CD4-positive, alpha-beta T cell treated with Interleukin-15 for 4 hours (primary cell): ENCODE measurements at places on chromosomes 12 and 14.
A peak's percentile ranks its signal among the peaks of the same experiment; 100 is the strongest.

DNA sequence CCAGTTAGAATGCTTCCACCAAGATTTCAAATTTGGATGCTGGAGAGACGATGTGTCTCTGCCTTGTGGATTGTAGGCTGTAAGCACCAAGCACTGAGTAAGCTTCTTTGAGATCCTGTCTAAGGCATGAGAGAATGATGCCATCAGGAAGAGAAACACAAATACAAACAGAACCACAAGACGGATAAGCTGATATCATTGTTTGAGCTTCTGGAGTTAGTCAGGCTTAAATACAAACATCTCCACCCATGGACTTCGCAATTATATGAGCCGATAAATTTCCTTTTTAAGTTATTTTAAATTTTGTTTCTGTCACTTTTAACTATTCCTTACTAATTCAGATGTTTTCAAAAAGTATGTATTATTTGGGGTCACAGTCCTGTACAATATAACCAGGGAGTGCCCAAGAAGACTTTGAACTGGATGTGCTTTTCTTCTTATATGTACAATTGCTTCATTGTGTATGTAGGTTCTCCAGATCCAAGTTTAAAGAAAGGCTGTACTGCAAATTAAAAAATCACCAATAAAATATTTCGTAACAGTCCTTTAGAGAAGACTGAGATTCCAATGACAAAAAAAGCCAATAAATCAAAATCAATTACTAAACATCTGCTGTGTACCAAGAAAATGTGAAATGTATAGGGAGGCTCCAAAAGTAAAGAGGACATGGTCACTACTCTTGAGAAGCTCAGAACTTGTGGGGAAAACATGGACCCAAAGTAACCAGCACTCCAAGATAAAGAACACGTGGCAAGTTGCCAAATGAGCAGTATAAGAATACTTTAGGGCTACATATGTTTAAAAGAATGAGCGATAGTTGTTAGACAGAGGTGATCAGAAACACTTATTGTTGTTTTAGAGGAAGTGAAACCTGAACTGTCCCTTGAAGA, 274.1 kb downstream of the ADAMTS20 start:
- DNase-seq: no peak

DNA sequence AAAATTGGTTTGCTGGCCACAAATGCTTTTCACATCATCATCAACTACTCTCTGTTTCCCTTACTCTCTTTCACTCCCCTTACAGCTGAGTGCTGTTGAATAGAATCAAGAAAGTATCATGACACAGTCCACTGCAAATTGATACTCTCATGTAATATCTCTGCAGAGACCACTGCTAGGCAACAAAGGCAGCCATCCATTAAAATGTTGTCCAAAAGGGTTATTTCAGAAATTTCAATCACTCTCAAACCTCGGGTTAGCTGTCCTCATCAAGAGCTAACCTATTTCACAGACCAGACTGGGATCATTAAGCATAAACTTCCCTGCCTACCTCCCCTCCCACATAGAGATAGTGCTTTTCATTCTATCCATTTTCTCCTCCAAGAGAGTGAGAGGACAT, 186.7 kb downstream of the PLCZ1 start:
- no peak for DNase-seq

- DNase-seq: no peak
These were observed 411.7 kb downstream of the TMEM117 start for GRCh38 chr12:44247588-44247987.

DNA sequence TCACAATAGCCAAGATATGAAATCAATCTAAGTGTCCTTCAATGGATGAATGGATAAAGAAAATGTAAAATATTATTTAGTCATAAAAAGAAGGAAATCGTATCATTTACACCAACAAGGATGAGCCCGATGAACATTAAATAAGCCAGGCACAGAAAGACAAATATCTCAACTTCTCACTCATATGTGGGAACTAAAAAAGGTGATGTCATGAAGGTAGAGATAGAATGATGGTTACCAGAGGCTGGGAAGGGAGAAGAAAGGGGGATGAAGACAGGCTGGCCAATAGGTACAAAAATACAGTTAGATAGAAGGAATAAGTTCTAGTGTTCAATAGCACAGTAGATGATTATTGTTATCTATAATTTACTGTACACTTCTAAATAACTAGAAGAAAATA, 94.9 kb upstream of the RAP1B start:
- DNase-seq: no peak

DNA sequence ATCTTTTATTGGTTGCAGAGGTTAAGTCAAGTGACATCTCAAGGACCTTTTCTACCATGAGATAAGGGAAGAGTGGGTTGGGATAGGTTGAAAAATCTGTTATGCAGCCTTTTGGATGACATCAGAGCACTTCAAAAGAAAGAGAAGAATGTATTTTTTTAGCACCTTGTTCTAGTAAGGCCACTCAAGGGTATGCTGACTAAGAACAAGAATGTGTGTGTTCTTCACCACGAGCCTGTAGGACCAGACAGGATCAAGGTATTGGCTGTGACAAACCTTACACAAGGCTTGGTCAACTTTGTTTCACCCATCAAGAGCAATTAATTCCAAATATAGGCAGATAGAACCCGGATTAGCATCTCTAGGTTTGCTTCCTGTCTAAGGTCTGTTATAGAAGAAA, 142.5 kb downstream of the SAMD4A start:
- no peak for DNase-seq

GRCh38 chr12:26736563-26737486, 96.2 kb downstream of the ITPR2 start:
- DNase-seq: no peak

GRCh38 chr12:46521145-46521544, 148.6 kb upstream of the SLC38A2 start:
- no peak for DNase-seq

- DNase-seq: no peak
These were observed 17.9 kb upstream of the ALDH2 start for GRCh38 chr12:111748867-111749266.

GRCh38 chr14:64800000-64800399, 79.7 kb downstream of the SPTB start:
- peak; percentile 1 for DNase-seq

GRCh38 chr12:128920468-128920867, 67.2 kb downstream of the GLT1D1 start:
- no peak for DNase-seq

- no peak for DNase-seq
These were observed 263.5 kb downstream of the DPF3 start for GRCh38 chr14:72630374-72630773.

DNA sequence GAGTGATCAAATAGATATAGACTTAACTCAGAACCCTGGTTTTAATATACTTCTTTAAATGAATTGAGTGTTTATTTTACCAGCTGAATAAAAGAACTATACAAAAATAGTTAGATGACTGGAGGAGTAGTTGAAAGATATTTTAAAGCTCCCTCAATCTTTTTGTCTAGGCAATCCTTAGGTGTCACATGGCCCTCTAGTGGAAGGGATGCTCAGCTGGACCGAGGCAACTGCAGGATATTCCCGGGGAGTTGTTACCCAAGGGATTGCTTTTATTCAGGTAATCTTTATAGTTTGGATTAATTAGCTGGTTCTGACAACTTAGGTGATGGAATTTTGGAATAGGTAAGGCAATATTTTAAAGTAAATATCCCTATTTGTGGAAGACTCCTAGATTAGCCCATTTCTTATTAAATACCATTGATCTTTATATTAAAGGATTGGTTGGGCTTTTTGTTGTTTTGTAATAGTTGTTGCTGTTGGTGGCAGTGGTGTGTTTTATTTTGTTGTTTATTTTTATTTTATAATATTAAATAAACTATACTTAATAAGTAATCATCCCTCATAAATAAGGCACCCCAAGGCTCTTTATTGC, 57.1 kb downstream of the ZDHHC17 start:
- DNase-seq: no peak

DNA sequence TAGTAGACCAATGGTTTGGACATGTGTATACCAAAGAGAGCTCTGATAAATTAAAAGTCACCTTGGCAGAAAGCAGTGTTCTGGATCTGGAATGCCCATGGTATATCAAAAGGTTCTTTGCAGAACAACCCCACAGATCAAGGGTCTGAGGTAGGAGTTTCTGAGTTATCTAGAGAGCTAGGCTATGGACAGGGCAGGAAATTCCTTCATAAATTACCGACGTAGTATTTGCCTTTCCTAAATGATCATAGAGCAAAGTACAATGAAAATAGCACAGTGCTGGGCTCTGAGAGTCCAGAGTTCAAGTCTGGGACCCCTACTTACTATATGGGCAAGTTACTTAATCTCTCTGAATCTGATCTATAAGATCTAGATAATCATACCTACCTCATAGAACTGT, 35.3 kb upstream of the PELI2 start:
- DNase-seq: no peak

DNA sequence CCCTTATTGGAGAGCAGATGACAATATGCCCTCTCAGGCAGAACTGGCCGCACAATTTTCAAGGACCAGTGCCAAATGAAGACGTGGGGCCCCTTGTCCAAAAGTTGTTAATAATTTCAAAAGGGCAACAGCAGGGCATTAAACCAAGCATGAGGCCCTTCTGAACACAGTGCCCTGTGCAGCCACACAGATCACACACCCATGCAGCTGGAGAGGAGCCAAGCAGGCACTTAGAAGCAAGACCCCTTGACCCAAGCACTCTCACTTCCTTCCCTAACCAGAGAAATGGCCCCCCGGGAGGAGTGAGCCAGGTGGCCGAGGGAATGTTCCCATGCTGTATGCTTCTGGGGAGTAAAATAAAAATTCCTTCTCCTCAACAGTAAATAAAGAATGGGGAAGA, 114.0 kb upstream of the TMPO start:
- no peak for DNase-seq

DNA sequence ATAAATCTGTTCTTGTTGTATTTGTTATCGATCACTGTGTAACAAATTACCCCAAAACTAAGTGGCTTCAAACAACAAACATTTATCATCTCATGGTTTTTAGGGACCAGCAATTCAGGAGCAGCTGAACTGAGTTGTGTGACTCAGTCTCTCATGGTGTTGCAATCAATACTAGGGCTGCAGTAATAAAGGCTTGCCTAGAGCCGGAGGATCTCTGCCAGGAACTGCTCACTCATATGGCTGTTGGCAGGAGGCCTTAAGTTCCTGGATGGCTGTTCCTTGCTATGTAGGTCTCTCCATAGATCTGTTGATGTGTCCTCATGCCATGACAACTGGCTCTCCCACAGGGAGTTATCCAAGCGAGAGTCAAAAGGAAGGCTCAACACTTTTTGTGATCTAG, 3.8 kb upstream of the PSMC6 start:
- no peak for DNase-seq

DNA sequence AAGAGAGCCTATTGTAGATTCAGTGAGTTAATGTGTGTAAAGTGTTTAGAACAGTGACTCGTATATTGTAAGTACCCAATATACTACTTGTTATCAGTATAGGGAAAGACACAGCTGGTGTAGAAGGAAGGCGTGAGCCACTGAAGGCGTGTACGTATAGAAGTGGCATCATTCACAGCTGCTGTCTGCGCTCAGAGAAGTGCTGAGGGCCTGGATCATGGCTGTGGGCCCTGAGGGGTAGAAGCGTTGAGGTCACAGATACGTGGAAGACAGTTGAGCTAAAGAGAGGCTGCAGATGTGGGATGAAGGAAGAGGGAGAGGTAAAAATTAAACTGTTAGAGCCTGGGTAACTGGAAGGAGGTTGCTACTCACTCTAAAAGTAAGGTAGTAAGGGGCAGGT, 5.9 kb downstream of the C12orf75 start:
- DNase-seq: no peak

- peak; percentile 76 for DNase-seq
These were observed 12.1 kb upstream of the LTA4H start for GRCh38 chr12:96047229-96048211.

- no peak for DNase-seq
These were observed 4.6 kb upstream of the ESR2 start for GRCh38 chr14:64298773-64299172.

DNA sequence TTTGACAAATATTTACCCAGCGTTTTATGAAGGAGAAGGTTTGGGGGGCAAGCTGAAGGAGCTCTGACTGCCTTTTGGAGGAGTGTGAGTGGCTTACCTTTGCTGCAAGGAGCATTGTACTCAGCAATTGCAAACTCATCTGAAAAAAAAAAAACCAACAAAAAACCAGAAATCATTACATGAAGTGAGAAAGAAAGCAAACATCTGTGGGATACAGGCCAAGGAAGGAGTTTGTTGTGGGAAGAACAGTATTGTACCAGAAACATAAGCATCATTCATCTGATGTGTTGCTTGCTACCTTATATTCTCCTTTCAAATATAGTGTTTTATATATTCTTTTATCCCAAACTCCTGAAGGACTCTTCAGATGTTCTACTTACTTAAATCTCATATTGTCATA, 47.6 kb downstream of the A2M start:
- no peak for DNase-seq

DNA sequence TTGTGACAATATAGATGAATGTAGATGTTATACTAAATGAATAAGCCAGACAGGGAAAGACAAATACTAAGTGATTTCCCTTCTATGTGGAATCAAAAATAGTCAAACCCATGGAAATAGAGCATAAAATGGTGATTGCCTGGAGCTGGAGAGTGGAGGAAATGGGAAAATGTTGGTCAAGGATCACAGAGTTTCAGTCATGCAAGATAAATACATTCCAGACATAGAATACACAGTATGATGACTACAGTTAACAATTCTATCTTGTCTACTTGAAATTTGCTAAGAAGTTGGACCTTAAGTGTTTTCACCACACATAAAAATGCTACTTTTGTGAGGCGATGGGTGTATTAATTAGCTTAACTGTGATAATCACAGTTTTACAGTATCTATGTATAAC, 1182.7 kb downstream of the AACS start:
- DNase-seq: no peak

- DNase-seq: peak; percentile 38
These were observed 44.2 kb upstream of the MANSC4 start for GRCh38 chr12:27824126-27824842.

GRCh38 chr14:89332031-89332430, 85.0 kb downstream of the FOXN3 start:
- no peak for DNase-seq

DNA sequence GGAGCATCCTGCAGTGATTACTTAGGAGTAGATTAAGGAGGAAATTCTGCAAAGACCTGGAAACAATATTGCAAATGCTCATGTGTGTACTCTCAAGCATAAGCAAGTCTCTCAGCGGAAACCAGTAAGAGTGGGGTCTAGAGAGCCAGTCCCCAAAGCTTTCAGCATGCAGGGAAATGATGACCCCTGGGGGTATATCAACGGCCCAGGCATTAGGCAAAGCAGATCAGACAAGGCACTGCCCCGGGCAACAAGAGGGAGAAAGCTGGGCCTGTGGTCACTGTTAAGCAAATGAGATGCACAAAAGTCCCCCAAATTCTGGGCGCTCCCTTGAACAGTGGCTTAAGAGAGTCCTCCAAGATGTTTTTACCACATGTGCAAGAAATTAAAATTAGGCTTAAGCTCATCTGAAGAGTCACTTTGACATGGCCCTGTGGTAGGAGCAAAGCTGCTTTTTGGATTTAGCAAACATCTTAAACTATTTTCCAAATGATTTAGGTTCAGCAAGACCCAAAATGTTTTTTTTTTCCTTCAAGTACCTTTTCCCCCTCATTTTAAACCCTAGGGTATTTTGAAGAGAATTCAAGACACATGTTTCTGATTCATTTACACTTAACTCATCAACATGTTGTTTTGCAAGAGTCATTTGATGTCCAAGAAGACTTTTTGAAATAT, 457.1 kb upstream of the TBX3 start:
- no peak for DNase-seq
